Stimulated activated CD4-positive, alpha-beta T cell treated with anti-CD3 and anti-CD28 coated beads, Interleukin-4, amount 100 ng/mL, for 4 hours (primary cell): ENCODE measurements at places on chromosomes 7 and 10.

- no peak for DNase-seq
Observed at GRCh38 chr7:28083164-28083997, 97.2 kb downstream of the JAZF1 start.

GRCh38 chr10:35640474-35640873 lies 1.6 kb downstream of the FZD8 start:
- no peak for DNase-seq

DNA sequence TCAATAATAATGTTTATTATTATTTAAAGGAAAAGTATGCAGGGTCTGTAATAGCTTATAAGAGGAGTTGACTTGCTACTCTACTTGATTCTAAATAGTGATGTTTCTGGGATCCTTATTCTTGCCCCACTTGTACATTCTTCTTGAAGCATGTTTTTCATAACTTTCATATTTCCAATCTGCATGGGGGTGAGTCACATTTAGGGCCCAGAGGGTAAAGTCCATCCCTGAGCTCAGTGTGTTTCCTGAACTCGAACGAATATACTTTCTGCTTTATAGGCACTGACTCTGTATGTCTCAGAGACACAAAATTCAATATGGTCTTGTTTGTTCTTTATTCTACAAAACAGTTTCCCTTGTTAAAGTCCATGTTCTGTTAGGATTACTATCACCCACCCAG lies 61.0 kb upstream of the SMIM30 start:
- DNase-seq: no peak

DNA sequence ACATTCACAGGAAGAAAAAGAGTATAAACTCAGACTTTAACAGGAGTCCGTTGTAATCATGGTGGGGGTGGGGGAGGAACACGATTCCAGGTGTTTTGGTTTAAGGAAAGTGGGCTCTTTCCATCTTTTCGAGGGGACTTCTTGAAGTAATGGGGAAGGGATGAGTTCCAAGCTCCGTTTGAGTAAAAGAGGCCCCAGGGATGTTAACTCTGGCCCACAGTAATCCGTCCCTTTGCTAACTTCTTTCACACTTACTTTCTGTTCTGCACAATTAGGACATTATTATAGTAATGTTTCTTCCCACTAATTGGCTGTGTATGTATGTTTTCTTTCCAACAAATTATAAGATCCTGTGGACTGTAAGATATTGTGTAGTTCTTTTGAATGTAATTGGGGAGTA lies 374.4 kb downstream of the BBS9 start:
- DNase-seq: no peak

DNA sequence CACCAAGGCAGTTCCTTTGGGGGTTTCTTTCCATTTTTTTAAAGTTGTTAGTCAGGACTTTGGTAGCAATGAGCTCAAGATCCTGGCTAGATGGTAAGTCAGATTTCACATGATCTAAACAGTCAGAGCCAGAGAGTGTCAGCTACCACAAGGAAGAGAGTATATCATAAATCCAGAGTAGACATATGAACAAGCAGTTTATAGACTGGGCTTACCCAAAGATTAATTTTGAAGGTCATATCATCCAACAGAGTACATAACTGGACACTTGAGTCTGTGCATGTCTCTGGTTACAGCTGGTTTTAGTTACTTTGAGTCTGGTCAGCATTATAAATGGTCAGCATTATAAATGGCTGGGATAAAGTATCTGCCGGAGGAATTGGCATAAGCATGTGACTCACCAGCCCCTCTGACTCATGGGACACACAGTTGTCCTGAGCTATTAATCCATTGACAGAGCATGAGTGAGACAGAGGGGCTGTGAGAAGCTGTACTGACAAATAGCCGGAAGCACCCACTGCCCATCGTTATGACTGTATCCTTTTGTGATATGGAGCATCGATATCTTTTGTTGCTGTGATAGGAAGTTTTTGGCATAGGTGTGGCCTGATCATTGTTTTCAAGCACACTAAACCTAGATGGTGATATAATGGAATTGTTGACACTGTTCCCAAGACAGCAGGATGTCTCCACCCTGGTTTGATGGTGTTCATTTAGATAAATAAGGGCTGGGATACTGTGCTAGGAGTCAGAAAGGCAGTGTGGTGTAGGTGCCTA lies 19.3 kb downstream of the PPP1R3C start:
- DNase-seq: no peak

DNA sequence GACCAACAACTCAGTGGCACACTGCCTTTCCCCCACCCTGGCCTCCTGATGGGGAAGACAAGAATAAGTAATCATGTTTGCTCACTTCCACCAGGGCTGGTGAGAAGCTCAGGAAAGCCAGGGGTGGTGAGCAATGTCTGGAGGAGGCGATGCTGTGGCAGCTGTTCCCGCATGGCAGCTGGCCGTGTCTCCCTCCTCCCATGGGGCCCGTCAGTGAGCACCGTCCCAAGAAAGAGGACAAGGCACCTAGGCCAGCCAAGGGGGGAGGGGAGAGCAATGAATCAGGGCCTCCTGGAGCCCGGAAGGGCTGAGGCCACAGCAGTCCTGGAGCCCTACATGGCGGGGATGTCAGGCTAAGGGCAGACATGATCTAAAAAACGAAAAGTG lies 69.2 kb upstream of the INSIG1 start:
- no peak for DNase-seq

GRCh38 chr7:111561654-111561903 lies 713 bp downstream of the IMMP2L start:
- DNase-seq: no peak

DNA sequence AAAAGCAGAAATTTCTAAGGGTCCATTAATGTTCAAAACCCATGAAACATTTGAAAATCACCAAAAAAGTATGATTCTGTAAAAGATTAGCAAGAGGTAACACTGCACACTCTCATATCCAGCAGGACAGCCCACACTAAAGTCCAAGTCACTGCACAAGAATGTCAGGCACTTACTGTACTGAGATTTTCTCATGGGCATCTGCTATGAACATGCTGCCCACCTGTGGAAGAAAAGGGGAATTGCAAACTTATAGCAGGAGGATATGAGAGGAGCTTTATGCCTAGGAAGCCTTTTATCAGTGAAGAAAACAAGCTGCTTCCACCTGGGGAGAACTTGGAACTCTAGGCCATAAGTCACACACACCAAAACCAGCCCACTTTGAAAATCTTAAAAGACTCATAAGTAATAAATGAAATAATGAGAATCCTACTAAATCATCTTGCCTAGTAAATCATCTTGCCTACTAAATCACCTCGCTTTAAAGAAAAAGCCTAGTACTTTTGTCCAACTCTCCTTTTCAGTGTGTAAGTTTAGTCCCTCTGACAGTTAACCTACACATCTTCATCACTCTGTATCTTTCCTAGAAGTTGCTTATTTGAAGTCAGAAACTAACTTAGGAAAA lies 46.1 kb downstream of the ARMH3 start:
- no peak for DNase-seq

DNA sequence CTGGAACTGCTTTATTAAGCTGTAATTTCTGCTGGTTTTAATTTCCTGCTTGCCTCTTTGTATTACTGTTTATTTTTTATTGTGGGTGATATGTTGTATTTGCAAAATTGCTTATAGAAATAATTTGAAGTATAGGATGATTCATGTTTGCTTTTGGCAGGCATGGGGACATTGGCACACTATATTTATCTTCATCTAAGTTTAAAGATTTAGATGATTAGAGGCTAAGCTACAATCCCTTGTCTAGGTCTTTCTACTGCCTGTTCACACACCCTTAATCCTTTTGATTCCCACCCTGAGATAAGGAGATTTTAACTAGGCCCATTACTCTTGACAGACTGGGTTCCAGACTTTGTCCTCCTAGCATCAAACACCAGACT lies 182.8 kb upstream of the KAT6B start:
- DNase-seq: no peak

DNA sequence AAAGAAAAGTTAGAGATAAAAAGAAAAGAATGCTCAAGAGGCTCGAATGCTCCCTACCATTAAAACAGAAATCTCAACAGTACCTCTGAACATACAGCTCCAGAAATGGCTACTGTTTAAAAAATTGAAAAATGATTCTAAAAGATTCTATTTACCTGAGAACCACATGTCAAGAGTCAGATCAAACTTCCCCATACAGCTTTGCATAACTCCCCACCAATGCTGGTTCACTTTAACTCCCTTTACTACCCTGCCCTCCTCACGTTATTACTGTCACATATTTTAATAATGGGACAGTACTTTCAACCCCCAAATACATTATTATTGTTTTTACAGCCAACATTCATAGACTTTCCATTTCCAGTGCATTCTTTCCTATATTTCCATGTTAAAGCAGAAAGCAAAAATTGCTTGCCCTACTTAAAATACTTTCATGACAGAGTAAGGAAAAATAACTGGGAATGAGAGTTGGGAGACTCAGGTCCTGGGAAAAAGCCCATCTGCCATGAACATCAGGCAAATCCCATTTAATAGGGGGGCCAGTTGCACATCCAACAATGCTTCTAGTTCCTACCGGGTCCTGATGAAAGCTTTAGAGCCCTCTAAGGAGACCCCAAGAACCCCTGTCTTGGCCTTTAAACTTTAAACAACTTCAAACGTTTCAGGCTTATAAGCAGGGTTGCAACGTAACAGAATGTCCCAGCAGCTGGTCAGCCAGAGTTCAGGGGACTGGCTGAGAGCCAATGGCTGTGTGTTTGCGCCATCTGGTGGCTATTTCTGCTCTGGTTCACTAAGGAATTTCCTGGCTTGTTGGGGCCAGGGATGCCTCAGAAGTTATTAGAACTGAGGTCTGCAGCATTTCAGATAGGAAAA lies 247.4 kb downstream of the ELMO1 start:
- DNase-seq: peak; percentile 27

GRCh38 chr7:122597277-122597676 lies 101.6 kb downstream of the RNF133 start:
- DNase-seq: no peak
